Liver (tissue), 10 donors: ENCODE measurements at places on chromosomes 2 and 18.

DNA sequence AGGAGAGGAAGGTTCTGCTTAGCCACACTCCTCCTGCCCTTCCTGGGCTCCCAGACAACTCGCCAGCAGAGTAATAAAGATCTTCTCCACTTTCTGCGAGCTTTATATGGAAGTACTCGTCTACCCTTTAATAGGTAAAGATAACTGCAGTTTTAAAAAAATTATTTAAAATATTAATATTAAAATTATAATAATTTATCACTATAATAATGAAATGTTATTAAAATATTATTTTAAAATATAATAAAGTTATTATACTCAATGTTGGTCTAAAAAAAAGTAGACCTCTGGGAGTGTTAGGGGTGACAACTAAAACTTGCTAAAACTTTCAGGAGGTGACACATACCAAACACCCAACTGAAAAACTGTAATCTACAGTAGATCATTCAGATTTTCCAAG lies 81.5 kb downstream of the RBM43 start:
- DNase-seq: no peak

DNA sequence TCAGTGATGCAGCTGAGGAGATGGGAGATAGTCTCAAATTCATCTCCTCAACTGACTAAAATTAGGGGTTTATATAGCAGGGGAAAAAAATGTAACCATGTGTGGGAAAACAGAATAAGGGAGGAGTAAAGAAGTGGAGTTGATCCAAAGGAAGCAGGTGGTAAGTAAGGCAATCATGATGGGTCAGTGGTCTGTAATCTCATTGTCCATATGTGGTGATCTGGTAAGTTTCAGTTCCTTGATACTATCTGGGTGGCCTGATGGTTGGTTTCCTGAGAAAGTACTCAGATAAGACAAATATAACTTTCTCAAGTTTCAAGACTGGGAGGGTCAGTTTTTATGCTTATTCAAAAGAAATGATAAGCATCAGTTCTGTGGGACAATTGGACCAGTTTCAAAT lies 312.3 kb upstream of the KCNJ3 start:
- DNase-seq: no peak

DNA sequence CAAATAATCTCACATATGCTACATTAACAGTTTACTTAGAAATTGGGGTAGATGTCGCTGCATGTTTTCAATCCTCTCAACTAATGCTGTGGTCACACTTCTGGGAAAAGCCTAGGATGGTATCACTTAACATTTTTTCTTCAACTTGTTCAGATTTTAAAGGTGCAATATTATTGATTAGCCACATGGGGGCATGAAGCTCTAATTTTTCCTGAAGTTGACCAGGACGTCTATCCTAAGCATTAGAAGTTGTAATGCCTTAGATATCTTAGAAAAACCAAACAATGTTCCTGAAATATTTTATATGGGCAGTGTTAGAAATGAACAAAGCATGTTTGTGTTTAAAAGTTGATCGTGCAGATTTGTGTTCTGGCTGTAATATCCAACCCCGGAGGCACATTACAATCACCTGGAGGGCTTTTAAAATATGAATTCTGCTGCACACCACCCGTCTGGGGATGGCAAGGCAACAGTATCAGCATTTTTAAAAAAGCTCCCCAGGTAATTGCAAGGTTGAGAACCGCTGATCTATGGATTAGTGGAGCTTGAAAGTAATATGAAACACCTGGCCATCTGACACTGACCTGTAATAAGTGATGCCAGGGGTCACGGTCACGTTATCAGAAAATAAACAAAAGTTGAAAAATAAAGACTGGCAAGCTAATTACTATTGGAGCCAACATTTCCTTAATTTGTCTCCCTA lies 100.5 kb upstream of the LMAN1 start:
- DNase-seq: no peak

DNA sequence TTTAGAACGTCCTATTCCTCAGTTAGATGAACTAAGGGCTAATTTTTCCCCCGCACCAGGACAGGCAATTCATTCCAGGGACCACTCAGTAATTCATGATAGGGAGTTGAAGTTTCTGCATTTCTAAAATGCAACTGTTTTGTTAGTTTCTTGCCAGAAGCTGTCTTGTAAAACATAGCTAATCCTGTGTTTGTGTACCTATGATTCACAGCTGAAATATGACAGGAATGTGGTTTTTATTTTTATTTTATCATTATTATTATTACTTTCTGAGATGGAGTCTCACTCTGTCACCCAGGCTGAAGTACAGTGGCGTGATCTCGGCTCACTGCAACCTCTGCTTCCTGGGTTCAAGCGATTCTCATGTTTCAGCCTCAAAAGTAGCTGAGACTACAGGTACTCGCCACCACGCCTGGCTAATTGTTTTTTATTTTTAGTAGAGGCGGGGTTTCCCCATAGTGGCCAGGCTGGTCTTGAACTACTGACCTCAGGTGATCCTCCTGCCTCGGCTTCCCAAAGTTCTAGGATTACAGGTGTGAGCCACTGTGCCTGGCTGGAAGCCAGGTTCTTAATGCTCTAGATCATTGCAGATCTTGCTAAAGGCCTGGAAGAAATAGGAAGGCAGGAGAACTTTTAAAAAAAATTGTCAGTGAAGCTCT lies 154.8 kb upstream of the FHL2 start:
- no peak for DNase-seq

- no peak for DNase-seq
These were observed 231.1 kb upstream of the AGAP1 start for GRCh38 chr2:235262750-235263149.

- DNase-seq: no peak
These were observed 81.6 kb upstream of the CTDP1 start for GRCh38 chr18:79597831-79598632.

- DNase-seq: no peak
These were observed 443.2 kb downstream of the ARHGAP15 start for GRCh38 chr2:143572421-143572820.

DNA sequence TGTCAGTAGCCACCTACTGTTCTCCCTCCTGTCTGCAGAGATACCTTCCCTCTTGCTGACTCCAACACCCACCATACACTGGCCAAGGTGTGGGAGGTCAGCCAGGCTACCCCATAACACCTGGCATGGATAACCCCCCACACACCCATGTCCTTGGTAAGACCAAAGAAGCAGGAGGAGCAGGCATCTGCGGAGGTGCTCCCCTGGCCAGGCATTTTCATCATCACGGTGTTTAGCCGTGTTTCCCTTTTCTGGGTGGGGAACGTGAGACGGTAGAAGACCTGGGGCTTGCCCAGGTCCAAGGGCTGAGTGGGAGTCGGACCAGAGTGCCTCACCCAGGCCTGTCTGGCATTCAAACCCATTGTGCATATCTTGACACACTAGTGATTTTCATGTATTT lies 150.3 kb downstream of the SMAD7 start:
- DNase-seq: no peak

GRCh38 chr2:234512884-234513669 lies 16.2 kb upstream of the ARL4C start:
- no peak for DNase-seq

DNA sequence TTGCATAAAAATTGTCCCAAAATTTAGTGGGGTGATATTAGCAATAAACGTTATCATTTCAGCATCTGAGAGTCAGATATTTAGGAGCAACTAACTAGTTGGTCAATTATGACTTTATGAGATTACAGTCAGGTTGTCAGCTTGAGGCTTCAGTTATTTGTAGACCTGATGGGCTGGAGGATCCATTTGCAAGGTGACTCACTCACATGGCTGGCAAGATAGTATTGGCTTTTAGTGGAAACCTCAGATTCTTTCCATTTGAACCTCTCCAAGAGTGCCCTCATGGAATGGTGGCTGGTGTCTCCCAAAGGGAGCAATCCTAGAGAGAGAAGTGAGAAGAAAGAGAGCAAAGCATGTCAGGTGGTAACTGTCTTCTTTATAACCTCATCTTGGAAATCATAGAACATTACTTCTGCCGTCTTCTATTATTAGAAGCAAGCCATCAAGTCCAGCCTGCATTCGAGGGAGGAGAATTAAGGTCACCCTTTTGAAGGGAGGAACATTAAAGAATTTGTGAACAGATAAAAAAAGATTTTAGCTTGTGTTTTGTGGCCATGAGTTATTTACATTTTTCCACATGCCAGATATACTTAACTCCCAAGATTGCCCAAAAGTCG lies 92.5 kb downstream of the HAUS1 start:
- DNase-seq: no peak

DNA sequence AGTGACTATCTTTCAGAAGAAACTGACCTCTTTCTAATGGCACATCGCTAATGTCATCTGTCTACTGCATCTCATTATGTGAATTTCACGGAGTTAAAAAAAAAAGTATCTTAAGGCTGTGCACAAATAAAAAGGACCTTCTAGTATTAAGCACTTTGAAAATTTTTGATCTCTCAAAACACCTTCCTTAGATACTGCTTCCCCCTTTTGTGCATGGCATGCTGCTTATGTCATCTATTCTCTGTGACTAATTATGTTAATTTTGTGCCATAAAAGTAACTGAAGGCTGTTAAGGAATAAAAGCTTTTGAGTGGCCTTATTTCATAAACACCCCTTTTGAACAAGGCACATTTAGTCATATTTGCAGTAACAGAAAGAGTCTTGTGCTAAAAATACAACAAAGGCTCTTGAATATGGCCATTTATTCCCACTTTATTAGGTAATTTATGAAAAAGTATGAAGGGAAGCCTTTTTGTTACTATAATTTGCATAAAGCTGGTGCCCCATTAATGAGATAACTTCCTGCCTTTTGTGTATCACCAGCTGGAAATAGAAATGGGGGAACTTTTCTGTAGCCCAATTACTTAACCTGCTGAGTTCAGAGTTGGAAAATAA lies 1412.0 kb upstream of the ZEB2 start:
- no peak for DNase-seq

DNA sequence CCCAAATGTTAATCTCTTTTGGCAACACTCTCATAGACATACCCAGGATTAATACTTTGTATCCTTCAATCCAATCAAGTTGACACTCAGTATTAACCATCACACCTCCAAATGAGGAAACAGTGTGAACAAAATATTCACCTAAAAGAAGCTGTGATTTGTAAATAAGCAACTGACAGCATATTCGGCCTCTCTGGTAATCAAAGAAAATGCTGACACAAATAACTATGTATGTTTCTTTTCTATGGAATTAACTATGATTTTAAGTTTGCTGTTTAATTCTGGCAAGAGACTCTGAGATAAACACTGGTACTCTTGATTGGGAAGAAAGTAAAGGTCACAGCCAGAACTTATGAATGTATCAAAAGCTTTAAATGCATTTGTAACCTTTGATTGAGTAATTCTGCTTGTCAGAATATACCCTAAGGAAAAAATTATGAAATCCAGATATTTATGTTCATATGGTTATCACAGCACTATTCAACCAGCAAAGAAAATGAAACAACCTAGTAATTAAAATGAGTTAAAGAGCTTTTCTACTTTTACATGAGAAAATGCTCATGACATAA lies 3.6 kb upstream of the GYPC start:
- no peak for DNase-seq

DNA sequence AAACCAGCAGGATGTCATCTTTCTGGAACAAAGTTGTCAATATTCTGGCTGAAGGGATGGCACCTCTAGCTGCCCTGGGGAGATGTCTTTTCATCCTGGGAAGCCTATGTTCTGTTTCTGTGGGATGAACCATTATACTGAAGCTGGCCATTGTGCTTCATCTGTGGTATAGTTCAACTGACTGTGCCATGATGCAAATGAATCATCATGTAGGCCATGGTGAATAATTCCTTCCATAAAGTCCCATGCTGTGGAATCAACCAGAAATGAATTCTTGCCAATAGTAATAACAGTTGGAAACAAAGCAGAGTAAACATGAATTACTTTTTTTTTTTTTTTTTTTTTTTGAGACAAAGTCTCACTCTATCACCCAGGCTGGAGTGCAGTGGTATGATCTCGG lies 64.1 kb upstream of the CNGA3 start:
- DNase-seq: no peak

DNA sequence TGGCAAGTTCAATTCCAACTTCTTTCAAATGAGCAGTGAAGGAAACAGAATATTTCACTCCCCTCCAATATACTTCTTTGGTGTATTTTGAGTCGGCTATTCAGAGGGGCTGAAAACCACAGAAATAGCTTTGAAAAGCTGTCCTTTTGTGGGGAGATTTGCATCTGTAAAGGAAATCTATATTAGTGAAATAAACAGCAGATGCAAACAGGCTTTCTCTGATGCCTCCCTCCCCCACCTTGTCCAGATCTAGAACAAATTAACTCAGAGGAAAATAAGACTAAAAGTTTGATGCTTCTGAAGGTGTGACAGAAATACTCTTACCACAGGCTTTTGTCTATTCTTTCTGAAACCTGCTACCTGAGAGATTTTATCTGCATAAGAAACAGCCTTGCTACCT lies 808.5 kb downstream of the CPS1 start:
- no peak for DNase-seq

DNA sequence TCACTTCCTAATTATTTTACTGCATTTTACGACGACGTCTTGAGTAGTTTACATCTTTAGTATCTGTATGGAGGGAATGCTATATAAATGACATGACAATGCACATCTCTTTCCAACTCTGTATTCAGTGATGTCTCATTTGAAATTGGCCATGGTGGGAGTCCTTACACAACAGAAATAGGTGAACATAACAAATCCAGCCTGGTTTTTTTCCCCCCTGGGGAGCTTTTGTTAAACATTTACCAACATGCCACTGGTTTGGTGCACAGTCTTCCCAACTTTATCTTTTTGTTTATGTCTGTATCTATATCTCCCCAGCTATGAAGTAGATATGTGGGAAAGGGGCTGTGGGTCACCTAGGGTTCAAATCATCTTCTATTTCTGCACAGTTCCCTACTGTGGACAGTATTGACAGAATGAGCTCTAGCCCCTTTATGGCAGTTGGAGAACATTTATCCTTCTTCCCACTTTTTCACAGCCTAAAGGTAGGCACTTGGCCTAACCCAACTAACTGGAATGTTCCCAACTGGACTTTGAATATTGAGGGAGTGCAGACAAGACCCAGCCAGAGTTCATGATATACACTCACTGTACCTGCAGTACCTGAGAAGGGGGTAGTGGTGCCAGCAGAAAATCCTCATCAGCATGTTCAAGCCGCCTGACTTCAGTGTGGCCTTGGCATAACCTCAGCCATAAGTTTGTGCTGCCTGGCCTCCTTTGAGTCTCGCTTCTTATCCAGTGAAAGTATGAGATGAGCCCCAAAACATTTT lies 5.7 kb upstream of the RTKN start:
- no peak for DNase-seq

GRCh38 chr2:146246002-146246735 lies 1598.7 kb upstream of the ACVR2A start:
- no peak for DNase-seq

DNA sequence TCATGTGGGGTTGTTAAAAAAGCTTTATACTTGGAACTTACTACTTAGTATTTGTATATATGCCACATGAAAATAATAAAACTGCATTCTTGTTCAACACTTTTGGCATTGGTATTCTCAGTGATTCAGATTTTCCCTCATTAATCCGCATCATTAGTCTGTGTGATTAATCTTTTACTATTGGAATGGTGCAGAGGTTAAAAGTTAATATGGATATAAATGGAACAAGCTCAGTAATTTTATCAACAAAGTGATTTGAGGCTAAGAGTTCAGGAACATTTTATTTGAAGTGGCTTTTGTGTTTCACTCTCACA lies 45.4 kb upstream of the REG3G start:
- DNase-seq: no peak

- DNase-seq: no peak
These were observed 12.4 kb downstream of the WDR43 start for GRCh38 chr2:28906821-28907220.

GRCh38 chr2:46748735-46749531 lies 166.7 kb downstream of the MCFD2 start:
- DNase-seq: no peak

- no peak for DNase-seq
These were observed 108.6 kb upstream of the CWC22 start for GRCh38 chr2:180115675-180116074.
